ENCODE measurements at places on chromosomes 1 and 21.

DNA sequence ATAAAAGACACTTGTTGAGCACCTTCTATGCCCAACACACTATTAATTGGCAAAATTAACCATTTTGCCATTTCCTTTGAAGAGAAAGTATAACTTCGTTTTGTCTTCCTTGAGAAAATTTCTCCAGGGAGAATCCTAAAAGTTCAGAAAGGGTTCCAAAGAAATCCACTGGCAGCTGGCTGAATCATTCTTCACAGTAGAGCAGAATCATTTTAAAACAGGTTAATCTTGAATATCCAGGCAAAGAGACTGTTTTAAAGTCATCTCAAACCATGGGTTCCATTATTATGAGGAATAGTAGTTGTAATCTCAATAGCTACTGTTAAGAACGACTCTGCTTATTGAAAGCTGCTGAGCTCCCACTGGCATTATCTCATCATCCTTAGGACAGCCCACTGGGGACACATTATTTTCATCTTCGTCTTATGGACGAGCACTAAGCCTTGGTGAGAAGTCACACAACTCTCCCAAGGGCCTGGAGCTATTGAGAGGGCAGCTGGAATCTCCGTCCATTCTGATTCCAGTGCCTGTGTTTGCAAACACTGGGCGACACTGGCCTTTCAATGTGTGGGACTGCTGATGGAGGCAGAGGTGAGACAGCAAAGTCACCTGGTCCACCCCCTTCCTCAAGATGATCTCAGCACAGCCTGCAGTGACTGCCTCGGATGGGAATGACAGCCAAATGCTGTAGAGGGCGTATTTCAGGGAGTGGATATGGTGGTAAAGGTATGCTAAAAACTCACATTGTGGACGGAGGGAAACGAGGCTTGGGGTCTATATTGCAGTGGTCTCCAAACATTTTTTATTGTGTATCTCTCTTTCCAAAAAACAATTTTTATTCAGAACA is 15.3 kb upstream of the PGBD5 start:
- no peak for DNase-seq

DNA sequence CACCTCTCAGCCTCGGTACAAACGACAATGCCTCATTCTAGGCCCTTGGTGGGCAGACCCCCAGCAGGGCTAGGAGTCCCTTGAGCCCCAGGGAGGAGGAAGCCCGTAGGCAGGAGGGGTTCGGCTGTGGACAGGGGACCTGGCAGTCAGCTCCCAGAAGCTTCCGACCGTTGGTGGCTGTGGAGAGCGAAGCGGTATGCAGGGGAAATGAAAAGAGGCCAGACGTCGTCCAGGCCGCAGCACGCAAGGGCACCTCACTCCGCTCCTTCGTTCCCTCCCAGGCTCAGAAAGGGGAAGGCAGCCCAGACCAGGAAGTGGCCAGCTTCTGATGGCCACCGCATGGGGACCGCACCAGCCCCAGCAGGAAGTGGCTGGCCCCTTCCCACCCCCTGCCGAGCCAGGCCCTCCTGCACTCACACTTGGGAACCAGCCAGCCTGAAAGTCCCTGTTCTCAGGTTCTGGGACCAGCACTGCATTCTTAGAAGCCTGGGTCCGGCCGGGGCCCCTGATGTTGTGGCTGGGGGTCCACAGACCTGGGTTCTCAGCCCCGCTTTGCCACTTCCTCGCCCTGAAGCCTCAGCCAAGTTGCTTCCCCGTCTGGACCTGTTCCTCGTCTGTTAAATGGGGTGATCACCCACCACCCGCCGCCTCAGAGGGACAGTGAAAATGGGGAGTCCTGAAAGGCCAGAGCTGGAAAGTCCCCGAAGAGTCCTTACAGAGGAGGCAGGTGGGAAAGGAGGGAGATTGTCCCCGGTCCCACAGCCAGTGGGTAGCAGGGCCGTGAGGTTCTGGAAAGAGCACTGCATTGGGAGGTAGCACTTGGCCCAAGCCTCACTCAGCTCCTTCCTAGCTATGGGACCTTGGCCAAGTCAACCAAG is 104.0 kb upstream of the RUNX3 start:
- no peak for DNase-seq

GRCh38 chr21:16305686-16306085 is 575.9 kb downstream of the USP25 start:
- no peak for DNase-seq

GRCh38 chr1:19768353-19769210 is 31.1 kb downstream of the TMCO4 start:
- DNase-seq = no peak

- no peak for DNase-seq
These were observed 9.3 kb downstream of the DTL start for GRCh38 chr1:212044851-212045250.

DNA sequence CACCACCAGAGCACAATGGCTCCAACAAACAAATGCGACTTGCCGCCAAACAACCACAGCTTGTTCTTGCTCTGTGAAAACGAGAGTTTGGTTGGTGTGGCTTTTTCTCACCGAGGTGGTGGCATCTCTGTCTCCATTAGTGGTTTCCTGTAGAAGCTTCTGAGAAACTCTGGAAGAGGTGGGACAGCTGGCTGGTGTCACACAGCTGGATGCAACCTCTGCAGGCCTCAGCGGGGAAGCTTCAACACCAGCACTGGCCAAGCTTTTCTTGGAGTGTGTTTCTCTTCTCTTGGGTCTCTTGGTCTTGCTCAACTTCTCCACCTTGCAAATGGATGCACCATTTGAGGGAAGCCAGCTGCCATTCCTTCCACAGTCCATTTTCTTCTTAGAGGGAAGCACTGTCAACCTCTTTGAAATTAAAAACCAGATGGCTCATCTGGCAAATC is 124.8 kb downstream of the KCNN3 start:
- DNase-seq = peak; percentile 59

- no peak for DNase-seq
These were observed 21.1 kb upstream of the ETS2 start for GRCh38 chr21:38784458-38785266.

DNA sequence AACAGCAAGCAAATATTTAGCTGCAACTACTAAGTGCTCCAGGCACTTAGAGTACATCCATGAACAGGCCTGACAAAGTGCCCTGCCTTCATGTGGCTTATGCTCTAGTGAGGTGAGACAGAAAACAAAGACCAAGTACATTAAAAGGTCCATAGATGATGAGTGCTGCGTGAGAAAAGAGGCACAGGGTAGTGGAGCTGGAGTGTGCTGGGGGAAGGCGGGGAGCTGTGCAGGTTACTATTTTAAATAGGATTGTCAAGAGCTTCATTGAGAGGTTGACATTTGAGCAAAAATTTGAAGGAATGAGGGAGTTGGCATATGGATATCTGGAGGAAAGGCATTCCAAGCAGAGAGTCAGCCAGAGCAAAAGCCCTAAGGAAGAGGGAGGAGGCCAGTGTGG is 29.3 kb upstream of the RXRG start:
- no peak for DNase-seq

- DNase-seq = no peak
These were observed 51.7 kb downstream of the PRAMEF20 start for GRCh38 chr1:13461977-13462376.

GRCh38 chr1:163074716-163075284 is 5.6 kb downstream of the RGS4 start:
- no peak for DNase-seq

DNA sequence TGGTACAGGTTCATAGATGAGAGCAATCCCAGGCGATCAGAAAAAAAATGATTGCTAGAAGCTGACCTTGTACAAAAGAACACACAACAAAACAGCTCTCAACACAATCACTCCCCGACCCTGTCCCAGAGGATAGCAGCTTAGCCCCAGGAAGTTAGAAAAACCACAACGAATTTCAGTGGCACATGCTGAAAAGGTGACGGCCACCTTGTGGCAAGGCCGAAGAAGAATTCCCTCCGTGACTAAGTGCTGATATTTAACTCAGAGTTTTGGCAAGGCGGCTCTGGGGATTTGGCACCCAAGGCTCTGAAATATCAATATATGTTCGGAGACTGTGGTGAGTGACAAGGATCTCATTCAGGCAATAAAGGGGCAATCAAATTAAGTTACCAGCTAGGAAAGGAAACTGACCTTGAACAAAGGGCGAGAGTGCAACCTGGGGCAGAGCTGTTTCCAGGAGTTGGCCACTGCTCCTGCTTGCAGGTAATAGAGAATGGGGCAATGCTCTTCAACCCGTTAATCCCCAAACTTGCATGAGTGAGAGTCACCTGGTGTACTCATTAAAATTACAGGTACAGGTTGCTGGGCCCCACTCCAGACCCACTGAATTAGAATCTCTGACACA is 96.2 kb downstream of the BEND5 start:
- DNase-seq = no peak

- DNase-seq = no peak
These were observed 770 bp upstream of the RC3H1 start for GRCh38 chr1:174022976-174023277.

DNA sequence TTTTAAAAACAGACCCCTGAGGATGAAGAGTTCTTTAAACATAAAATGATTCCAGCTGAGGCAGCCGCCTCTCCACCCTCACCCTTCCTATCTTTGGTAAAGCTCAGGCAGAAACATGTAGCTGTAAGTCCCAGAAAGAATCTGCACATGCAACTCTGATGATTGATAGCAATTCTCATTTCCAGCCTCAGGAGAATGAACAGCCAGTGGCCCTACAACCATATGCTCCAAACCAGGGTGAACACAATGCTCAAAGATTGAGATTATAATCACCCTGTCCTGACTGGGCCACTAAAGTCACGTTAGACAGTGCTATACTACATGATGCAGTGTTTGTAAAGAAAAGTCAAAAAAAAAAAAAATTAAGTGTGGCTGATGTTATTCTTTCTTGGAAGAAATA is 80.2 kb downstream of the LMX1A start:
- DNase-seq = no peak

DNA sequence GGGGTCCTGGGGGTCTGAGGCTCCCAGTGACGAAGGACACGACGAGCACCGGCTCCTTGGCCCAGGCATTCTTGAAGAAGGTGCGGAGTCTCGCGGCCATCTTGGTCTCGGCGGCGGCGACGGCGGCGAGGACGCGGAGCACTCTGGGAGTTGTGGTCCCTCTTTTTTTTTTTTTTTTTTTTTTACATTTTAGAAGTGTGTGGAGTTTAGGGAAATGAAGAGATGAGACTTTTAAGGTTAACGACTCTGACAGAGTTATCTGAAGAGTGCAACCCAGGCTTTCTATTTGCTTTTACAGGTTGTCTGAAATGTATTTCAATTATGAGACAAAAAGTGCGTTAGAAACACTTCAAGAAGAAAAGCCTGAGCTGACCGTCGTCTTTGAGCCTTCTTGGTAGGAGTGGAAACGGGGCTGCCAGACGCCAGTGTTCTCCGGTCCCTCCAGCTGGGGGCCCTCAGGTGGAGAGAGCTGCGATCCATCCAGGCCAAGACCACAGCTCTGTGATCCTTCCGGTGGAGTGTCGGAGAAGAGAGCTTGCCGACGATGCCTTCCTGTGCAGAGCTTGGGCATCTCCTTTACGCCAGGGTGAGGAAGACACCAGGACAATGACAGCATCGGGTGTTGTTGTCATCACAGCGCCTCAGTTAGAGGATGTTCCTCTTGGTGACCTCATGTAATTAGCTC is 9.7 kb downstream of the OR2B11 start:
- DNase-seq = no peak

- DNase-seq = no peak
These were observed 8.0 kb upstream of the PLXNA2 start for GRCh38 chr1:208251911-208252835.

- no peak for DNase-seq
These were observed 12.6 kb downstream of the CDKN2C start for GRCh38 chr1:50982611-50983010.

- DNase-seq = no peak
These were observed 29.6 kb downstream of the KIAA0040 start for GRCh38 chr1:175162955-175163354.

- DNase-seq = no peak
These were observed 528.9 kb upstream of the ADAMTS5 start for GRCh38 chr21:27495836-27496235.

DNA sequence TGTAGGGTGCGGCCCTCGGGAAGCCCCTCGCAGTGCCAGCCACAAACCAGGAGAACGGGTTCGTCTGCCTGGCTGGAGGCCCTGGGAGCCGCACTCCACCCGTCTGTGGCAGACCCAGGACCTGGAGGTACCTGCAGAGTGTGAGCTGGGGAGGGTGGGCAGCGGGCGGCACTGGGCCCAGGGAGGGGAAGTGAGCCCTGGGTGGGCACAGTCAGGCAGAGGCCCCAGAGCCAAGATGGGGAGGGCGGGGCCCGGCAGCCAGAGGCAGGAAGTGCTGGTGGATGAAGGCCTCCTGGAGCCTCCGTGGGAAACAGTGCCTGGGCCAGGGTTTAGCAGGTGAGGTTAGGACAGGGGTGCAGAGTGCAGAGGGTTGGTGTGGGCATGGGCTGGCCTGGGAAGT is 4.0 kb upstream of the PEX10 start:
- no peak for DNase-seq

GRCh38 chr1:115190540-115191170 is 101.4 kb upstream of the TSPAN2 start:
- no peak for DNase-seq

DNA sequence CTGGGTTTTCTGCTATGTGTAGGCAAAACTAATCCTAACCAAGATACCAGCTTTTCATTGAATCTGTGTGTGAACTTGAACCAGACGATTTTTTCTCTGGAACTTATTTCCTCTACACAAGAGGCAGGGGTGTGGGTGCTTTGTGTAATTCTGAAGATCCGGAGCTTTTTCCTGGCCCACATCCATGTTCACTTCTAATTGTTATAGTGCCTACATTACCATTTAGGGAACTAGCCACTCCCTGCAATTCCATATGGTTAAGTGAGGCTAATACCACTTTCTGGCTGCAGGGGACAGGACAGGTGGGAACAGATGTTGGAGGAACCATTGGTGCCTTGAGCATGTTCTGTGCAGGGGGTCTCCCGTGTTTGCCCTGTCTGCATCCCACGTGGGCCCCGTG is 83.4 kb upstream of the FMN2 start:
- DNase-seq = no peak

GRCh38 chr1:53754484-53755312 is 15.7 kb upstream of the GLIS1 start:
- no peak for DNase-seq

DNA sequence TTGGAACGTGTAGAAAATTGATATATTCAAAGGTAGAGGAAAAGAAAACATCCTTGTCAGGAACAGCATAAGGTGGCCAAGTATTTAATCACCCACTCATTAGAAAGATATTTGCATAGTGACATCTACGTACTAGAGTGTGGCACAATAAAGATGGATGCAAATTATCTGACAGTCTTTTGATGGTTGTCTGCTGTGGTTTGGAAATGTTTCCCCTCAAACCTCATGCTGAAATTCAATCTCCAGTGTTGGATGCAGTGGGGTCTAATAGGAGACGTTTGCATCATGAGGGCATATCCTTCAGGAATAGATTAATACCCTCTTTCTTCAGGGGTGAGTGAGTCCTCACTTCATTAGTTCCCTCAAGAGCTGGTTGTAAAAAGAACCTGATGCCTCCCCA is 34.1 kb upstream of the RUNX1 start:
- DNase-seq = no peak

All from GM12878 (cell line).